Hippocampal formation (tissue), 2 donors: ENCODE measurements at places on chromosomes 3 and 15.
A peak's percentile ranks its signal among the peaks of the same experiment; 100 is the strongest.

- DNase-seq: no peak
These were observed 184.8 kb upstream of the CHL1 start for GRCh38 chr3:11734-12133.

DNA sequence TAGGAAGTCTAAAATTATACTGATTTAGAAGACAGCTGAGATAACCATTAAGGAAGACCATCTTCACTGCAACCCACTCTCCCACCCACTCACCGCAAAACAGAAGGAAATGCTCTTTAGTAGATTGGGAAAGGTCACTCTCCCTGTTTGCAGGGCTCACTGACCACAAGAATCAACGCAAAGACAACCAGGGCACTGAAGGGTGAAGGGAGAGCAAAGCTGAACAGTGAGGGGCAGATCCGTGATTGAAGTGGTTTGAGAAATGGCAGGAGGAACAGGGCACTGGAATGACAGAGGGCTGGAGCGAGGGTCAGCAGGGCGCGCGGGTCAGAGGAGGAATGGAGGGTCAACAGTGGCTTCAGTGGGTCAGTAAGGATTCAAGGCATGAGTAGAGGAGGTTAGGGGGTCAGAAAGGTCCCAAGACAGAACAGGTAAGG lies 520 bp downstream of the MESD start:
- no peak for DNase-seq

- DNase-seq: no peak
These were observed 63.5 kb downstream of the FSIP1 start for GRCh38 chr15:39719109-39719508.

GRCh38 chr3:143287403-143287802 lies 167.8 kb downstream of the CHST2 start:
- no peak for DNase-seq

GRCh38 chr3:148727231-148727630 lies 29.5 kb downstream of the AGTR1 start:
- DNase-seq: peak; percentile 66

- DNase-seq: no peak
These were observed 507 bp upstream of the JMJD7 start for GRCh38 chr15:41827290-41827879.

DNA sequence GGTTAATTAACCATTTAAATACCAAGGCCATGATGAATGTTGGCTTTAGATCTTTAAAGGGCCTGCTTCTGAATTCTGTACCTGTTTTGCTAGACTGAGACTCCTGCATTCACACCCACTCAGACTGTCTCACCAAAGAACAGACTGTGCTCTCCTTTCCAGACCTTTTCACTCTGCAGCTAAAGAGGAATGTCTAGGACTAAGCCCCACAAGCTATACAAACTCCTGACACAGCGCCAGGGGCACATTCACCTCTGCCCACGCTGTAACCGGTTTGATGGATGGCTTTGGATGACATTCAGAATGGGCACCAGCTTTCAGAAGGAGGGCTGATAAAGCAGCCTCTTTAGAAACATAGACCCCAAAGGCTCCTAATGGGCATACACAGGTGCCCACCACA lies 200.1 kb downstream of the KCNMB2 start:
- DNase-seq: no peak

DNA sequence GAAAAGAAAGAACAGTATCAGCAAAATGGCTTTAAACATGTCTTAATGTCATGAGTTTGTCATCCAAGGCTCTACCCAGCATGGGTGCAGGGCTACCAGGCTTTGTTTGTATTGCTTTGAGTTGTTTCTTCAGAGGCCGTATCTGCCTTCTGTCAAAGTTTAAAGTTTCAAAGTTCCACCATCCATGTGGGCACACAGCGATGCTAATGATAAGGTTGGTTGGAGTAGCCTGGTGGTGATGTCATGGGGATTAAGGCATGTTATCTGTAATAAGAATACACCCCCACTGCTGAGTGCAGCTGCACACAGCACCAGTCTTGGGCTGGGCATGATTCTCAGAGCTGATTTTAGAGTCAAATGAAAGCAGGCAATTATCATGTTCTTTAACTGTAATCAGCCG lies 72.0 kb upstream of the LRTM1 start:
- DNase-seq: no peak

GRCh38 chr15:80072285-80072994 lies 13.0 kb downstream of the ZFAND6 start:
- peak; percentile 91 for DNase-seq

- DNase-seq: no peak
These were observed 31.2 kb upstream of the SRGAP3 start for GRCh38 chr3:9280451-9281219.

GRCh38 chr3:107966276-107966675 lies 124.6 kb downstream of the CD47 start:
- no peak for DNase-seq
